ENCODE measurements at places on chromosomes 2 and 18. TPM values are rescaled to one million over a fixed set of nuclear protein-coding genes. Genes with fewer than 3 reads are reported as not detected.
A peak's percentile ranks its signal among the peaks of the same experiment; 100 is the strongest.

Gene NT5C1B
- not detected for total RNA-seq

Gene TMEM247
- total RNA-seq: not detected

DNA sequence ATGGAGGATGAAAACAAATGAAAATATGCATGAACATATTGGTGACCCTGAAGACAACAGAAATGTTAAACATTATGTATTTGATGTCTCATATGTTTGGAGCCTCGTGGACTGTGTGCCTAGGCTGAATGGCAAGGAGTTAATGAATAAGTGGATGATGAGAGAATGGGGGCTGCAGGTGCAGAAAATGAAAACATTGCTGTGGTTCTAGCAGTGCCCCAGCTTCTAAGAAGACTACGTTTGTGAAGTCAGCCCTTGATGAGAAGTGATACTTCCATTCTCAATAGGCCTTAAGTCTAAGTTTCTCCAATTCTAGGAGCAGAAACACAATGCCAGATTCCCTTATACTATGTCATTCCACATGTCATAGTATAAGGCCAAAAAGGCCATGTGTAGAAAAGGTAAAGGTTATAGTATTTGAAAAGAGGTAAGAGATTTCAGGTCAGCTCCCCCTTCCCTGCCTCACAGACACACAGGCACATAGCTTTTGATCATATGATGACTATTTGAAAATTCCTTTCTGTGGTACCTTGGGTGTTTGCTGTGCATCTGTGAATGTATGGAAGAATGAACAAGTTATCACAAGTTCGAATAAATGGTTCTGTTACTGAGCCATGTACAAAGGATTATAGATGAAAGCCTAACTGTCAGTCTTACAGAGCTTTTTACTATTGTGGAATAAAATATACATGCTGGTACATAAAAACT, 280.8 kb downstream of the SETBP1 start:
- DNase-seq: no peak

- DNase-seq: no peak
These were observed 46.2 kb upstream of the TRIM43B start for GRCh38 chr2:95530734-95531133.

- DNase-seq: no peak
These were observed 72.7 kb downstream of the MARCHF4 start for GRCh38 chr2:216299588-216299987.

DNA sequence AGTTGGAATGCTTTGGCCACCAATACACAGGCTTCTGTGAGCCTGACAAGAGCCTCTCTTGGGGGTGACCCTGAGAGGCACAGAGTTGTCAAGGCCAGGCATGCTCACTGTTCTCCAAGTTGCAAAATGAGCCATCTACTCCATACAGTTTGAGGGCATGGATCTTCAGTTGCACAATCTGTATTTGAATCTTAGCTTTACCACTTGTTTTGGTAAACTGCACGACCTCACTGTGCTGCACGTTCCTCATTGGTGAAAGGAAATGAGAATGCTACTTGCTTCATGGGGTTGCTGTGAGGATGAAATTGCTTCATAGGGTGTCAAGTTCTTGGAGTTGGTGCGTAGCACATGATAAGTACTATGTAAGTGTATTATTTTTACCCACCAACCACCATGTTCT, 12.0 kb upstream of the HAAO start:
- DNase-seq: no peak

DNA sequence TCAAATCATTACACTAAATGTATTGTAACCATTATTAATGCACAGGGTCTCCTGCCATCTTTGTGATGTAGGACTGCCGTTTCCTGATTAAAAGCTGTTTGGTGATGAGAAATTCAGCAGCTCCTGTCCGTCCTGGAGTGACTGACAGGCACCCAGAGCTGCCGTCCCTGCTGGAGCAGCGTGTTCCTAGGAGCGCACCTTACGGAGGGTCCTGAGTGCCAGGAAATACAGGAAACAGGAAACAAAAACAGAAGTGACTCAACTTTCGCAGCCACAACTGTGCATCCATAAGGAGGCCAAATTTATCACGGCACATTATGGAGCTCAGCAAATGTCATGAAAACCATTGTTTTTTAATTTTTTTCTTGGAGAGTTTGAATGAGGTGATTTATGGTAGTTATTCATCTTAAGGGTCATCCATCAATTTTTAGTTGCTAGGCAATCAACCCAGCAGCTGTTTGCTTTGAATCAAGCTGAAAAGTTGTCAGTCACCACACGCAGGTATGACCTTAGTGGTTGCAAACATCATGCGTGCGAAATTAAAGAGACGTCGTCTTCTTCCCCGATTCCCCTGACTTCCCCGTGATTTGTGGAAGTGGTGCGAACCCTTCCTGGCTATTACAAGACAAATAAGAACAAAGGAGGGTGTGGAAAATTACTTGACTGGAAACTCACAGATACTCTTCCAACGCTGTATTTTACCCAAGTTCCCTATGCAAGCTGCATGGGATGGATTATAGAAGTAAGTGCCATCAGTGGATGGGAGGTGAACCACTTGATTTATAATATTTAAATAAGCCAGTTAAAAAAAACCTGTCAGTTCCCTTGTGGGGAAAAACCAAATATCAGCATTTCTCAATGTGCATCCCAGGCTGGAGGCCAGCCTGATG, 19.8 kb downstream of the TSHZ1 start:
- DNase-seq: no peak

DNA sequence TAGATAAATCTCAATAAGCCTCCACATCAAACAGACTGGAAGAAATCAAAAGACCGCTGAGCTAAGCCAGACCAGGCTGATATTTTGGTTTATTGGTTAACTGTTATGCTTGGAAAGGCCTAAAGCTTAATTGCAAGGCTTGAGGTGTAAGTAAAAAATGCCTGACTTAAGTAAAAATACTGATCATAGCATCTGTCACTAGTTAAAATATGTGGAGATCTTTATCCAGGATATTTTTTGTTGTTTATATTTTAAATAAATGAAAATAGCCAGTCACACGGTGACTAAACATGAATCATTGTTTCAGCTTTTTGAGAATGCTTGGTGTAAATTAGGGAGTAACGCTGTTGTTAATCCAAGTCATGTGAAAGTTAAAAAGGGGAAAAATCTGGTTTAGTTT, 127.9 kb downstream of the THADA start:
- no peak for DNase-seq

- no peak for DNase-seq
These were observed 14.8 kb upstream of the TRAPPC8 start for GRCh38 chr18:31957728-31958127.

GRCh38 chr2:12764849-12765605, 48.3 kb downstream of the TRIB2 start:
- no peak for DNase-seq

DNA sequence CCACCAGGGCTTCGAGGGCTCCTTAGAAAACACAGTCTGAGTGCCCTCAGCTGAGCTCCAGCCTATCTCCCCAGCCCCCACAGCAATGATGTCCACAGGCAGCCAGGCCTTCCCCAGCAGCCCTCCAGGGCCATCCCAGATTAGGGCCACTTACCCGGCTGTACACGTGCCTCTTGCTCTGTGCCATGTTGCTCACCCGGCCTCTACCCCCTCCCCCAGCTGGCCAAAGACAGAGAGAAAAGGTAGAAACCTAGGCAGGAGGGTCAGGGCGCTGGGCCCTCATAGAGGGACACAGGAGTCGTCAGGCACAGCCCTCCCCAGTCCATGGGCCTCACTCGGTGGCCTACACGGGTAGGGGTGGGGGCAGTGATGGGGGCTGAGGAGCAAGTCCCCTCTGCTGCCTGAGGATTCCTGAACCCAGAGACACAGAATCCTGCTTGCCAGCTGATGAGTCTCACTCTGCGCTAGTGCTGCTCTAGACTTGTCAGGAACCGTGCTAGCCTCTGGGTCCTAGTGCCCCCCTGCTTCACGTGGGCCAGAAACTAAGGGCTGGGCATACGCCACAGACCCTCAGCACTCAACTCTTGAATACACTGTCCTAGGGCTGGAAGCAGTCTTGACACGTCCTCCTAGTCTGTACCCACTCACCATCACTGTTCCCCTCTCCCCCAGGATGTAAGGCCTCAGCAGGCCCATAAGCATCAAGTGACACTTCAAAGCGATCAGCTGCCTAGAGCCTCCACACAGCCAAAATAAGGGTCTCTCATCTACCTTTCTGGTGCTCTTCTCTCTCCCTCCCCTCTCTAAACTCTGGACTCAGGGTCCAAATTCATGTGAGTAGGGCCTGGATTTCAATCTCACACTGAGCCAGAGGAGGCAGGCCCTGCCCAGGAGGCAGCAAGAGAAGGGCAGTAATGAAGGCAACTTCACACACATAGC, at the start of gene DCTN1:
Gene DCTN1 (minus strand): TSS at position 461 of the 939 bp plus-strand sequence. CDS start 274 bp downstream, at position 187.
- peak; percentile 63 for DNase-seq

DNA sequence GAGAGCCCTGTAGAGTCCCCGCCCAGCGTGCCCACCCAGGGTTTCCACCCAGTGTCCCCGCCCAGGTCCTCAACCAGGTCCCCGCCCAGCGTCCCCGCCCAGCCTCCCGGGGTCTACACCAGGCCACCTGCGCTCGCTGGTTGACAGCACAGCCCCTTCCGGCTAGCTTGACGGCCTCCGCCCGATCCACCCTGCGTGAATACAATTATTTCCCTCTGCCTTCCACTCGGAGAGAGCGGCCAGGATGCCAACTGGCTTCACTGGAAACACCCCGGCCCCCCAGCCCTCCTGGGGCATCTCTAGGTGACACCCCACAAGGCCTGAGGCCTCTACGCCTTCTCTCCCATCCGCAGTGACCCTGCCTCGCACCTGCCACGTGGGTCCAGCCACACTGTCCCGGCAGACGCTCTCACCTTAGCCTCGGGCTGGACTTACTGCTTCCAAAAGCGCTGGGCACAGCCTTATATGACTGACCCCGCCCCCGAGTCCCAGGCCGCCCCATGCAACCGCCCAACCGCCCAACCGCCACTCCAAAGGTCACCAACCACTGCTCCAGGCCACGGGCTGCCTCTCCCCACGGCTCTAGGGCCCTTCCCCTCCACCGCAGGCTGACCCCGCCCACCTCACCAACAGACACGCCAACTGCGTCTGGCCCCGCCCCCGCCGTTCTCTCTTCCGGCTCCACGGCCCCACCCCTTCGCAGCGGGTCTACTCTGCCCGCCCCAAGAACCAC, 188.1 kb downstream of the LAMA1 start:
- DNase-seq: no peak

- no peak for DNase-seq
These were observed 137.0 kb downstream of the MEIS1 start for GRCh38 chr2:66571918-66572317.

DNA sequence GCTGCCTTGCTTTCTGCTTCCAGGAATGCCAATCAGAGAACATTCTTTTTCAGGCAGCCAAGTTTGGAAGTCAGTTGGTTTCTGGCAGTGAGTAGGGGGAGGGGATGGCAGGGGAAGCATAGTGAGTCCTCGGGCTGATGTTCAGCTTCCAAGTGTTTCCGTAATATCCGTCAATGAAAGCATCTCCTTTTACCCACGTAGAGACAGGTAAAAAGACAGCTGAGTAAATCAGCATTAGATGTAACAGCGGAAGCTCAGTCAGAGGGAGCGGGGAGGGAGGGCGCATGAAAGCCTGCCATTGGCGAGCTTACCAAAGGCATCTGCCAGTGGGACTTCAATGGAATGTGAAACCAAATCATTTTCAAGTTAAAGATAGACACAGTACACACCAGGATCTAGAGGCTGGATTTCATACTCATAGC, 117.1 kb upstream of the DTNA start:
- DNase-seq: peak; percentile 71

Measured in Right ventricle myocardium superior (tissue), 1 donor.